Colonic mucosa (tissue), 4 donors: ENCODE measurements at places on chromosomes 12 and 14. TPM values are rescaled to one million over a fixed set of nuclear protein-coding genes. Genes with fewer than 3 reads are reported as not detected.

DNA sequence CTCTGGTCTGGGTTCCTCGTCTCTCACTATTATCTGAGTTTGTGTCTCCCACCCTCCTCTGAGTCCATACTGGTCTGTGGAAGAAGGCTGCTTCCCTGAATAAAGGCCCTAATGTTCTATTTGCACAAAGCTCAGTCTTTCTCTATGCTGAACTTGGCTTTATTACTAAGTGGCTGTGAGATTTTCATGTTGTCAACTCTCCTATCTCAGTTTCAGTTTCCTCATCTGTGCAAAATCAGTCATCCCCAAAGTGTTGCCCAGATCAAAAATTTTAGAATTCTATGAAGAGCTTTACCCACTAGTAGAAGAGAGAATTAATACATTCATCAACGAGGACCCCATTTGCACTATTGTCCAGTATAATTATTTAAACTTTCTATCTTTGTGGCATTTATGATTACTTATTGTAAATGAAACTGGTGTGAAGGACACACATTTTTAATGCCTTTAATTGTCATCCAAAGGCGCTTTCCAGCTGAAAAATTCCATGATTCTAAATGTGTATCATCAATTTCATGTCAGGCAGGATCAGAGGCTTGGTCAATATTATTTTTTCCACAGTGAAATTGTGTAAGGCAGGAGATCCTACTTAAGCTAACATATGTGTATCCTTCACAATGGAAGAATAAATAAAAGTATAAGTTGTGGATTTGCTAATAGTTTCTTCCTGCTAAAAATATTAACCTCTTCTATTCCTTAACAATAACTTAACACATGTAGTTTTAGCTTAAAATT is 79.1 kb upstream of the EEA1 start:
- H3K4me1 ChIP-seq = no peaks in the 10 kb centered on the region
- H3K27me3 ChIP-seq = no peaks in the 10 kb centered on the region
- no peak overlapping the region for H3K4me3 ChIP-seq
- DNase-seq = no peak
- no peaks in the 10 kb centered on the region for H3K36me3 ChIP-seq
- H3K27ac ChIP-seq = no peak overlapping the region

GRCh38 chr12:121399391-121400331 is at the start of gene RNF34:
TSS of gene RNF34 (plus strand) at chr12:121400118. CDS start at chr12:121400213, 95 bp downstream.
- no peaks in the 10 kb centered on the region for H3K4me1 ChIP-seq
- H3K4me3 ChIP-seq = peak within 1 kb of the TSS; percentile 96
- H3K36me3 ChIP-seq = no peaks in the 10 kb centered on the region
- no peaks in the 10 kb centered on the region for H3K27me3 ChIP-seq
- peak; percentile 99 for DNase-seq

GRCh38 chr14:101845496-101845895 is 84.0 kb downstream of the PPP2R5C start:
- H3K4me1 ChIP-seq = no peaks in the 10 kb centered on the region
- H3K27me3 ChIP-seq = no peaks in the 10 kb centered on the region
- no peaks in the 10 kb centered on the region for H3K36me3 ChIP-seq

GRCh38 chr12:10159280-10159679 is 12.7 kb downstream of the OLR1 start:
- no peak overlapping the region for H3K4me3 ChIP-seq
- H3K36me3 ChIP-seq = no peaks in the 10 kb centered on the region
- H3K4me1 ChIP-seq = no peaks in the 10 kb centered on the region
- no peak for DNase-seq

GRCh38 chr12:68445824-68446223 is 113.7 kb upstream of the MDM1 start:
- no peaks in the 10 kb centered on the region for H3K27me3 ChIP-seq
- H3K4me1 ChIP-seq = no peaks in the 10 kb centered on the region
- H3K4me3 ChIP-seq = no peak overlapping the region

DNA sequence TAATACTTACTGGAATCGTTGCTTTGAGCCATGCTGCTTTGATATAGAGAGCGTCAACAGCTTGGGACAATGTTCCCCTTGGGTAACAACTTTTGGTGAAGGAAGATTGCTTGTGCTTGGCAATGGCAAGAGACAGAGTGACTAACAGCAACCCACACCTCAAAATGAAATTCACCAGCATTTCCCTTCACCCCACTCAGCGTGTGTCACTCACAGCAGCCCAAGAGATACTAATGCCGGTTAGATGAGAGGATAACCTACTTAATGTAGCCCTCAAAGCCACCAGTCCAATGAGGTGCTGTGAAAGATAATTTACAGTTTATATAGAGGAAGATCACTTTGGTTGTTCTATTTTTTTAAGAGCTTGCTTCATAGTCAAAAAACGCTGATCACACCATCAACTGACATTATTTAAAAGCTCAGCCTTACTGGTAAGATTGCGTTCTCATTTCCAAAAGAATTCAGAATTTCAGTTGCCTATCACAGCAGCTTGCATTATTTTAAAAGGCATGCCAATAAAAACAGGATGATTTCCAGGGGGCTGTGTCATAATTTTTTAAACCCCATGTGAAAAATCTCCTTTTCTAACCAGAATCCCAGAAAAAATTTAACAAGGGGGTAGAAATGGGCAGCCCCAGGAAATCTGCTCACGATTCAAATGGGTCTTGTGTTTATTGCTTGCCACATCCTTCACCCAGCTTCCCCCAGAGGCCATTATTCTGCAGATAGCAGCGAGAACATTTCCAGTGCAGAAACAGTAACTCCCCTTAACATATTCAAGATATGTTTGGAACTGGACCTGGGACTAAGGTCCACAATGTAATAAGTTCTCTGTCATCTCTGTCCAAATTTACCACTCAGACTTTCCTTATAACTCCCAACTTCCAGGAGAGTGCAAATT is at the start of gene IL26:
TSS of gene IL26 (minus strand) at position 235 of the 901 bp plus-strand sequence. CDS start at position 181, 54 bp downstream.
- H3K4me3 ChIP-seq = no peak within 1 kb of the TSS
- no peak within 1 kb of the TSS for H3K27ac ChIP-seq
- no peaks in the 10 kb centered on the region for H3K36me3 ChIP-seq
- no peak for DNase-seq

- no peak overlapping the region for H3K27ac ChIP-seq
- H3K27me3 ChIP-seq = no peaks in the 10 kb centered on the region
- no peaks in the 10 kb centered on the region for H3K36me3 ChIP-seq
These were observed 77.0 kb downstream of the CATSPERB start for GRCh38 chr14:91654836-91655235.

DNA sequence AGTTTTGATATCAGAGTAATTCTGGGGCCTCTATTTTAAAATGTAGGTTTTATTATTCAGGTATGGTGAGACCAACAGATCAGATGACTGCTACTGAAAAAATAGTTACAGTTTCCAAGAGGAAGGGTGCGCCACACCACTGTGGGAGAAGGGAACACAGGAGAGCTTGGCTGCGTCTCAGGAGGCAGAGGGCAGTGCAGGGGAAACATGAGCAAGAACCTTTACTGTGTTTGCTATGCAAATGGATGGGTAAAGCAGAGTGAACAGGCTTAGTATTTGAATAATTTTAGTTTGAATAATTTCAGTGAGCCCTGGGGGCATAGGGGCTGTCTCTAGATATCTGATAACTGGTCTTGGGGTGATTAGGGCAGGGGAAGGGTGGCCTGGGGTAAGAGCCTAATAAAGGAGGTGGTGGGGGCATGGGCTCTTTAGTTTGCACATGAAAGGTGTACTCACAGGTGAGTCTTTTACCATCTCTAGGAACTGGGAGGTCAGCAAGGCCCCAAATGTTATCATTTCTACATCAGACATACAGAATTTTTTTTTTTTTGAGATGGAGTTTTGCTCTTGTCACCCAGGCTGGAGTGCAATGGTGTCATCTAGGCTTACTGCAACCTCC is 196.8 kb upstream of the NEDD1 start:
- no peaks in the 10 kb centered on the region for H3K4me1 ChIP-seq
- no peaks in the 10 kb centered on the region for H3K36me3 ChIP-seq
- no peak for DNase-seq
- no peak overlapping the region for H3K4me3 ChIP-seq
- no peaks in the 10 kb centered on the region for H3K27me3 ChIP-seq

- DNase-seq = no peak
- H3K27me3 ChIP-seq = no peaks in the 10 kb centered on the region
- no peak overlapping the region for H3K27ac ChIP-seq
- no peaks in the 10 kb centered on the region for H3K36me3 ChIP-seq
- H3K4me1 ChIP-seq = no peaks in the 10 kb centered on the region
These were observed 55.1 kb downstream of the PPP1R36 start for GRCh38 chr14:64604881-64605280.

GRCh38 chr14:31961896-31962295 is 115.2 kb upstream of the ARHGAP5 start:
- H3K27ac ChIP-seq = no peak overlapping the region
- no peak overlapping the region for H3K4me3 ChIP-seq
- no peaks in the 10 kb centered on the region for H3K36me3 ChIP-seq
- H3K4me1 ChIP-seq = no peaks in the 10 kb centered on the region
- H3K27me3 ChIP-seq = no peaks in the 10 kb centered on the region

TTC8 gene
- 17.1 TPM for total RNA-seq
